CD4-positive, alpha-beta T cell treated with Interleukin-12 subunit alpha and Interleukin-12 subunit beta, for 1 hour (primary cell): ENCODE measurements at places on chromosomes 7 and 10.

GRCh38 chr7:88111140-88111743 lies 108.6 kb downstream of the SRI start:
- DNase-seq, result peak; percentile 24

DNA sequence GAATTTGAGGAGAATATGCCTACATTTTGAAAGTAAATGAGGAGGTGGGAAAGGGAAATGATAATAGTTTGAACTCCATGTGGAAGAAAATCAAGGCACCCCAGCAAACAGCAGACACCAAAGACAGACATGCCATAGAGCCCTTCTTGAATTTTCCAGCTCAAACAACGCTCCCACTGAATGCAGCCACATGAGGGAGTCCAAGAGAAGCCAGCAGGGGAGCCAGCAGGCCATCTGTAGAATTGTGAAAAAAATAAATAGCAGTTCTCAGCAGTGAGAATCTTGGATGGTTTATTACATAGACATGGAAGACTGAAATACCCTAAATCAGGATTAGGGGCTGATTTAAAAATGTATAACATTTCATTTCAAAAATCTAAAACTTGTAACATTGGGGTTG lies 1567.3 kb upstream of the LRRTM3 start:
- no peak for DNase-seq

DNA sequence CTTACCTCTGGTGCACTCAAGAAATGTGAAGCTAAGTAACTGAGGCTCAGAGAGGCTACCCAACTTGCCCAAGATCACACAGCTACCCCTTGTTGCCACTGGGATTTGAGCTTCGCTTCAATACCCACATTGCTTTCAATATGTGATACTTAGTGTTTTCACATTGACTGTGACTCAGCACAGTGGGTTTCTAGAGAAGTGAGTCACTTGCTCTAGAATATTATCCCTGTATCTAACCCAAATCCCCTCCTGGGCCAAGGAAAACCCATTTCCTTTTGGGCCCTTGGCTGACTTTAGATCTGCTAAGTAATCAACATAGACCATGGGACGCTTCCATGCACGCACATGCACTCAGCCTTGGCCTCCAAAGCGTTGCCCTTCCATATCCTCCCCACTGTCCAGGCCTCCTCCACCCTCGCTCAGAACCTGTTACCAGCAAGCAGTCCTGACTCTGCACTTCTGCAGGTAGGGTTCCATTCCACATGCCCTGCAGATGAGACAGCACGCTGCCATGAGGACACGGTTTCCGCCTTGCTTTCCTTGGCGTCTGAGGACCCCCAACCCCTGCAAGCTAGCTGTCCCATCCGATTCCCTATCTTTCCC lies 87.7 kb upstream of the CHST15 start:
- DNase-seq, result no peak

GRCh38 chr7:22481726-22482125 lies 18.3 kb downstream of the STEAP1B start:
- DNase-seq, result no peak

- no peak for DNase-seq
These were observed 186.8 kb downstream of the ITGB1 start for GRCh38 chr10:32771217-32771616.

- DNase-seq, result no peak
These were observed 4.0 kb upstream of the SPOCK2 start for GRCh38 chr10:72092171-72092924.

- no peak for DNase-seq
These were observed 563.6 kb downstream of the SUGCT start for GRCh38 chr7:40698214-40698920.

GRCh38 chr7:74525140-74525539 lies 71.4 kb downstream of the GTF2IRD1 start:
- DNase-seq, result no peak

DNA sequence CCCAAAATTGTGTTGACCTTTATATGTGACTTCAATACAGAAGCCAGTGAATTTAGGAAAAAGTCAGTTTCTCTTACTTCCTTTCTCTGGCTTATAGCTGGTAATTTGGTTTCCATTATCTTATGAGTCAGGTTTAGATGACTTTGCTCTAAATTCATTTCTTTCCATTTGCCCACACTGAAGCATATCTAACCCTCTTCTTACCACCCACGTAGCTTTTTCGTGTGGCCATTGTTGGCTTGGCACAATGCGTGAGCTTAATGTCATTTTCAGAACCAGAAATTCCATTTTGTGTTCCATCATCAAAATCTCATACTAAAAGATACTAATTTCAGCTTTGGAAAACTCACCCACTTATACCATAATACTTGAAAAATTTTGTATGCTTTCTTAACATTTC lies 271.2 kb downstream of the INHBA start:
- no peak for DNase-seq

DNA sequence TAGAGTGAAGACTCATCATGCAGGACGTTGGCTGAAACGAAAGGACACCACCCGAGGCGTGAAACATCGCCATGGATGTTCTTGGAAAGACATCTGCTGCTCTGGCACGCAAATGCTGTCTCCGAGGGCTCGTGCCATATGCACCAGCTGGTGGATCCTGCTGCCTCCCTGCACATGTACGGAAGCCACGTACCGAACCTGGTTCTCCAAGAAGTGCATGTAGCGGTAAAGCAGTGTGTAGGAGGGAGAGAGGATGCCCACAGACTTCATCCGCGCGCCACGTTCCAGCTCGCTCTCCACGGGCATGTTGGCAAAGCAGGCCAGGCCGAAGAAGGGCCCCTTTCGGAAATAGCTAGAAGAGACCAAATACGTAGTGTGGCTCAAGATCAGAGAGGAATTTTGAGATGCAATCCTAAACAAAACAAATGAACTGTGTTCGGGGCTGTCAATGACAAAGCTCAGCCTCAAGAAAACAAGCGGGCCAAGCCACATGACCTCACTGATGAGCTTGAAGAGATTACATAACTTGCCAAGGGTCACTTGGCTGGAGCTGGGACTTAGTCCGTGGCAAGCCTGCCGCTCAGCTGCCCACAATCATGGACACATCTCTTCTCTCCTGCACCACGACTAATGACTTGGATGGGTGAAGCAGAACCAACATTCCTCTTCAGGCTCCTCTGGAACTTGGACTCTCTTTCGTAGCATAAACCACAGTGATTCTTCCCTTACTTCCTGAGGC lies 16.5 kb downstream of the DENND11 start:
- DNase-seq, result no peak

GRCh38 chr10:103181244-103181643 lies 11.8 kb downstream of the NT5C2 start:
- peak; percentile 11 for DNase-seq

DNA sequence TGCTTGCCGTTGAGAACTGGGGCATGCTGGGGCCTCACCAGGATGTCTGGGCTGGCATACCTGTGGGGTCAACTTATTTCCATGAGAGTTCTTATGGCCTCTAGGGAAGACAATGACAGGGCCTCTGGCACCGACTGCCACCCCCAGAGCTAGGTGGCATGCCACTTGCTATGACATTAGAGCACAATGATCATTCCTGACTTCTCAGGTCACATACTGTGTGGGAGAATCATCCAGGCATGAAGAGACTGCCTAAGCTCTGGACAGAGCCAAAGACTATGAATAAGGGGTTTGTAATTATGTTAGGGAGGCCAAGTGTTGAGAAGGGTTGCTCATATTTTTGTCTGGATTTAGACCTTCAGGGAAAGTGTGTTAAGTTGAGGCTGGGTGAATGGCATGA lies 97.5 kb downstream of the PTPN20 start:
- no peak for DNase-seq

DNA sequence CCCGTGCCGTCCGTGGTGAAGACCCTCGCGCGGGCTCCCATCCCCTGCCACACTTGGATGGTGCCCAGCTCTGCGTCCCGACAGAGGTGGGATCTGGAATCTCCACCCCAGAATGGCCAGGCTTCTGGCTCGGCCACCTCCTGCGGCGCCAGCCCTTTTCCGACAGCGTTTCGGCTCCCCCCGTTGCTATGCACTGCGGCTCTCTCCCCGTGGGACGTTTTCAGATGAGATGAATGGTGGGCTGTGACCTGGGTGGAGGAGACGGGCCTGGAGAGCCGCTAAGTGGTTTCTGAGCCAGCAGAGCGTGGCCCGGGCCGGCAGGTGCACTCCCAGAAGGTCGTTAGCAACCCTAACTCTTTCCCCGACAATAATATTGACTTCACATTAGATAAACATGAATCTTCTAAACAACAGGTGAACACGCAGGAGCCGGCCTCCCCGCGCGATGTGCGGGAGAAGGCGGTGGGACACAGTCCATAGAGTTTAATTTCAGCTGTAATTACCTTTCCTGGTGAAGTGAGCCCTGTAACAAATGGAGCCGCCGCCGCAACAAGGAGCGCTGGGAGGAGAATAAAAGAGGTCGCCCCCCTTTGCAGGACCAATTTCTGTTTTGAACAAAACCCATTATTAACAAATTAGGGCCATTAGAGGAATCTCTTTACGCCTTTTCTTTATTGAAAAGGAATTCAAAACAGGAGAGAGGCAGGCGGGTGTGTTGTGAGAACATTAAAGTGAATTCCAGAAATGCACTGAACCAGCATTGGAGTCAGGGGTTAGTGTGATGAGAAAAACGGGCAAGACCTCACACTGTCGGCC lies 294.3 kb upstream of the PFKP start:
- no peak for DNase-seq

DNA sequence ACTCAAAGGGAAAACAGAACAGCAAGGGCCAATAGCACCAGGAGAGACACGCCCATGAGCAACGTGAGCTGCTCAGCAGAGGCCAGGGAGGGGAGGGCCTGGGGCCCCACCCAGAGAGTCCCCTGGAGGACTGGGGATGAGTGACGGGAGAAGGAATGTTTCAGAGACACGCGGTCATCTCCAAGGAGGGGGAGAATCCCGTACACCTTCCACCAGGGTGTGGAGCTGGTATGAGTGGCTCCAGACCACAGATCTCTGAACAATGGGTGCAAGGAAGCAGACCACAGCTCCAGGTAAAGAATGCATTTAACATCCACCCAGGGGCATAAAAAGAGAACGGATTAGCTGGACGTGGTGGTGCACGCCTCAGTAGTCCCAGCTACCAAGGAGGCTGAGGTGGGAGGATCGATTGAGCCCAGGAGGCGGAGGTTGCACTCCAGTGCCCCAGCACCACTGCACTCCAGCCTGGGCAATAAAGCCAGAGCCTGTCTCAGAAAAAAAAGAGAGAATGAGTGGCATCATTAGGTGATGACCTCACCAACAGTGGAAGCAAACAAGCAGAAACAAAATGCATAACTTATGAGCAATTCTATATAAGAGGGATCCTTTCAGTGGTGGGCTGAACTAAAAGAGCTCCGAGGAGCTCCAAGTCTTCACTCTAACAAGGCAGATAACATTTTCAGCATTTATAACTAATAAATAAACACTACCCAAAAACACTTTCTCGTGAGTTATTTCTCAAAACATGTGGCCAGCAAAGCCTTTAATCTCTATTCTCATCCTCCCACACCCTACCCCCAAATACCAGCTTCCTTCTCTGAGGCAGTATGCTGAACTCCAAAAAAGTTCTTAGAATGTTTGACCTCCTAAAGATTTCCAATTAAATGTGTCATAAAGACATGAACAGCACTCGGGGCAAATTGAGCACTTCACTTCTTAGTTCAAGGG lies 12.5 kb downstream of the PSAP start:
- no peak for DNase-seq

DNA sequence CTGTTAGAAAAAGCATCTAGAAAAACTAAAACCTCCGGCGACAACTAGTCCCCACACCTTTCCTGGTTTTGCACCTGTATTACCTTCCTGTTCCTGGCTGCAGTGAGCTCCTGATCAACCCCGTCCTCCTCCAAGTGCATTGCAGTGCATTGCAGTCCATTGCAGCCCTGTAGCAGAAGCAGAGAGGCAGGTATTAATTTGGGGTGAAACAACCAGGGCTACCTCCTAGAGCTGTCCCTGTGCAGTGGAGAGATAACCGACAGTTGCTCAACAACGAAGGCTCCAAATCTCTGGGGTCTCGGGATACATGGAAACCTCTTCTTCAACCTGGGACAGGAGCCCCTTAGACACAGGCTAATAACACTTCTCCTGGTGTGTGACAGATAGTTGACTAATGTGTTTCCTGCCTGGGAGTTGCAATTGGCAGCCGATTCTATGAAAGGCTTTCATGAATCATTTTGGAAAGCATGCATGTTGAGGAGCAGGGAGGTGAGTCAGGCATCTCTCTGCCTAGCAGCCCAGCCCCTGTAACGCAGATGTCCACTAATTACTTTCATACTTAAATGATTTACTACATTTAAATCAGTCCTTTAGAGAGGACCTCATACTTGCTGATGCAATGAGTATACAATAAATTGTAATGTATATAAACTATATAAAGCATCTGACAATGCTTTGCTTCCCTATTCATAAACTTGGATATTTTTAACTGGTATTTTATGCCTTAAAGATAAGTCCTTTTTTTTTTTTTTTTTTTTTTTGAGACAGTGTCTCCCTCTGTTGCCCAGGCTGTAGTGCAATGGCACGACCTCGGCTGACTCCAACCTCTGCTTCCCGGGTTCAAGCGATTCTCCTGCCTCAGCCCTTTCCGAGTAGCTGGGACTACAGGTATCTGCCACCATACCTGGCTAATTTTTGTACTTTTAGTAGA lies 59.0 kb downstream of the PRR15 start:
- DNase-seq, result no peak

DNA sequence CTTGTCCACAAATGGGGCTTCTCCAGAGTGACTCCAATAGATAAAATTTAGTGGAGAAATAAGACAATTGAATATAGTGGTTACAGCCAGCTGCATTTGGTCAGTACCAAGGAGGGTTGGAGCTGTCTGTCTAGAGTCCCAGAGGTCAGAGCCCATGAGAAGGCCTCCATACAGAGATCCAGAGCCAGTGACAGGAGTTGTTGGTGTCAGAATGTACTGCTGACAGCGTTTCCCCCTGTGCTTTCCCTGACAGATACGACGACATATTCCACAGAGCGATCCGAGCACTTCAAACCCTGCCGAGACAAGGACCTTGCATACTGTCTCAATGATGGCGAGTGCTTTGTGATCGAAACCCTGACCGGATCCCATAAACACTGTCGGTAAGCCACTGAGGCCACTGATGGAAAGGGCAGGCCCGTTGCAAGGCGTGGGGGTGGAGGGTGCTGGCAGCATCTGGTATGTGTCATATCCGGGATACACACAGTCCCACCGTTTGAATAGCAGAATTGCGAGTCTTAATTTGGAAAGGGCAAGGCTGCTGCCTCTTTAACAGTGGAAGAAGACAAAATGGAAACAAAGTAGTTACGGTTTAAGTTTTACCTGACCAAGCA lies 483.6 kb downstream of the NRG3 start:
- DNase-seq, result no peak

DNA sequence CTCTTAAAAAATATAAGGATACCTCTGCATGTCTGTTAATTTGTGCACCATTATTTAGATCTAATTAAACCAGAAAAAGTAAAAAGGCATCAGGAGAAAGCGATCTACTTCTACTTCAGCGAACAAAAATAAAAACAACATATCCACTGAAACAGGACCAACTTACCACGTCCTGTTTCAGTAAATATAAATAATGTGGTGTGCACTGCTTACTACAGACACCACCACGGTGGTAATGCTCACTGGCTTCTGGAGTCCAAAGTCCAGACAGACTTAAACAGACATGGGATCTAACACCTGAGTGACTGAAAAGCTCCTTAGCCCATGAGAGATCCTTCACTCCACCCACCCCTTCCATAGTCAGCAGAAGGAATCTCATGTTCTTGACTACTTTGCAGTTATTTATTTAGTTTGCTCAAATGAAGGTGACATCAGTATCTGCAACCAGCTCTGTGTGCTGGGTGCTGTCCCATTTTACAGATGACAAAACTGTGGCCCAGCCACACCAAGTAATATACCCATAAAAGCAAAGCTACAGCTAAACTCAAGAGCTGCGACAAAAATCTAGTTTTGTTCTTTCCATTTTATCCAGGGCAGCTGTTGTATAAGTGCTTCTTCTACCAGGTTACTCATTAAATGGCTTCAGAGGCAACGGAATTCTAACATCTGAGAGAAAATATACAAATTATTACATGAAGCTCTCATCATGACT lies 62.1 kb upstream of the NCAPG2 start:
- no peak for DNase-seq
